Body of pancreas (tissue), 4 donors: ENCODE measurements at places on chromosomes 6 and 20. TPM values are rescaled to one million over a fixed set of nuclear protein-coding genes. Genes with fewer than 3 reads are reported as not detected.
A peak's percentile ranks its signal among the peaks of the same experiment; 100 is the strongest.

GRCh38 chr6:80154160-80154559, 47.7 kb downstream of the BCKDHB start:
- no peaks in the 10 kb centered on the region for H3K4me1 ChIP-seq
- DNase-seq: no peak
- H3K4me3 ChIP-seq: no peak overlapping the region
- H3K27ac ChIP-seq: no peak overlapping the region
- H3K27me3 ChIP-seq: no peaks in the 10 kb centered on the region
- H3K36me3 ChIP-seq: no peaks in the 10 kb centered on the region

GRCh38 chr20:5282561-5282960, 34.2 kb downstream of the PROKR2 start:
- no peak overlapping the region for H3K4me3 ChIP-seq
- H3K36me3 ChIP-seq: no peaks in the 10 kb centered on the region
- H3K27me3 ChIP-seq: no peaks in the 10 kb centered on the region
- no peak for DNase-seq
- no peak overlapping the region for H3K27ac ChIP-seq

DNA sequence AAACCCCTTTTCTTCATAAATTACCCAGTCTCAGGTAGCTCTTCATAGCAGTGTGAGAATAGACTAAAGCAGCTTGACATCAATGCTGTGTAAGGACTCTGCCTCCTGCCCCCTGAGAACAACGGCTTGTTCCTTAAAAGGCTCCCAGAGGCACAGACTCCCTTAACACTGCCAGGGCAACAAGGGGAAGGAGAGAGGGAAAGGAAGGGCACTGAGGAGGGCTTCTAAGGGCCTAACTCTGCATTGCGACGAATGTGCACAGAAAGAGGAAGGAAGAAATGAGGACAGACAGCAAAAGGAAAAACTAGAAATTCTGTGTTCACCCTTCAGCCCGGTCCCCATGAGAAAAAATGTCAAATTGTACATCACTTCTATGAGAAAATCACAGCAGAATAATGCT, 74.0 kb downstream of the AGPAT4 start:
- H3K36me3 ChIP-seq: no peaks in the 10 kb centered on the region
- no peaks in the 10 kb centered on the region for H3K4me1 ChIP-seq
- H3K27me3 ChIP-seq: no peaks in the 10 kb centered on the region
- no peak overlapping the region for H3K4me3 ChIP-seq
- no peak overlapping the region for H3K27ac ChIP-seq

DNA sequence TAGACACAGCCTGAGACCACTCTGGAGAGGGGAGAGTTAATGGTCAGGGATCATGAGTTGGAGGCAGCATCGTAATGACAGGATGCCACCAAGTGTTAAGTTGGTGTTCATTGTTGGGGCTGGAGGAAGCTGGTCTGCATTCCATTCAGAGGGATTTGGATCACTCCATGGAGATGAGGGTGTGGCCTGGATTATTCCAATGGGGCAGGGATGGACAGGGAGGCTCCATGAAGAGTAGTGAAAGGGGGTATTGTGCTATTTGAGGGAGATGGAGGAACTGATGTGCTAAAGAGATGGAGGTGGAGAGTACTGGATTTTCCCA, 1.1 kb downstream of the SAPCD1 start:
- H3K27ac ChIP-seq: no peak overlapping the region
- no peaks in the 10 kb centered on the region for H3K27me3 ChIP-seq
- peaks cover 4% of the 10 kb centered on the region for H3K4me1 ChIP-seq
- no peak overlapping the region for H3K4me3 ChIP-seq
- no peaks in the 10 kb centered on the region for H3K36me3 ChIP-seq

DNA sequence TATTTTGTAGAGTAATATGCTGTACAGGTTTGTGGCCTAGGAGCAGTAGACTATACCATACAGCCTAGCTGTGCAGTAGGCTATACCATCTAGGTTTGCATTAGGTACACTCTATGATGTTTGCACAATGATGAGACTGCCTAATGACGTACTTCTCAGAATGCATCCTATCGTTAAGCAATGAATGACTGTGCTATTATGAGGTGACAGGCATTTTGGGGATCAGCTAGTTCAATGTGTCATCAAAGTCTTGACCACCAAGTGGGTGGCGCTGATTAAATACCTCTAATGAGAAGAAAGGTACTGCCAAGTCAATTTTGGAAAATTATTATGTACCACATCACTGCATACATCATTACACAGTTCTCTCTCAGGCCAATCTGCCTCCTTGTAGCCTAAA, 190.2 kb downstream of the BACH2 start:
- H3K27ac ChIP-seq: no peak overlapping the region
- no peaks in the 10 kb centered on the region for H3K36me3 ChIP-seq
- no peaks in the 10 kb centered on the region for H3K27me3 ChIP-seq

DNA sequence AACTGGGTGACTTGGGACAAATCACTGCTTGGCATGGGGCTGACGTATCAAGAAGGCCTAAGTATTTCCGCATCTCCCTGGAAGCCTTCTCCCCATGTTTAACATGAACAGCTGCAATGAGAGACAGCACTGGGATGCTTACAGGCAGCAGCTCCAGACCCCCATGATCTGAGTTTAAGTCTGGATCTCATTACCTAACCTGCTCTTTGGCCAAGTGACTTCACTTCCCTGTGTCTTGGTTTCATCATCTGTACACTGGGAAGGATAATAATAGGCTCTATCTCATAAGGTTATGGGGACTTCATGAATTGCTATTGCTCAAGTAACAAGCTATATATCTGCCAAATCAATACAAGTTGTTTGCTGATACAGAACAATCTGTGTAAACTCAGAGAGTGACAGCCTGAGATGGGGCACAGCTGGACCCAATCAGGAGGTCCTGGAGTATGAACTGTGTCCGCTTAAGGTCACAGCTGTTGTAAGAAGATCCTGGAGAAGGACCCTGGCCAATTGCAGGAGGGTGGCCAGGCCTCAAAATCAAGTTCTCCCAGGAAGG, 56.0 kb downstream of the TGM2 start:
- peak; percentile 25 for DNase-seq
- H3K27me3 ChIP-seq: no peaks in the 10 kb centered on the region
- H3K4me3 ChIP-seq: no peak overlapping the region
- no peaks in the 10 kb centered on the region for H3K36me3 ChIP-seq
- H3K4me1 ChIP-seq: peaks cover 13% of the 10 kb centered on the region

DNA sequence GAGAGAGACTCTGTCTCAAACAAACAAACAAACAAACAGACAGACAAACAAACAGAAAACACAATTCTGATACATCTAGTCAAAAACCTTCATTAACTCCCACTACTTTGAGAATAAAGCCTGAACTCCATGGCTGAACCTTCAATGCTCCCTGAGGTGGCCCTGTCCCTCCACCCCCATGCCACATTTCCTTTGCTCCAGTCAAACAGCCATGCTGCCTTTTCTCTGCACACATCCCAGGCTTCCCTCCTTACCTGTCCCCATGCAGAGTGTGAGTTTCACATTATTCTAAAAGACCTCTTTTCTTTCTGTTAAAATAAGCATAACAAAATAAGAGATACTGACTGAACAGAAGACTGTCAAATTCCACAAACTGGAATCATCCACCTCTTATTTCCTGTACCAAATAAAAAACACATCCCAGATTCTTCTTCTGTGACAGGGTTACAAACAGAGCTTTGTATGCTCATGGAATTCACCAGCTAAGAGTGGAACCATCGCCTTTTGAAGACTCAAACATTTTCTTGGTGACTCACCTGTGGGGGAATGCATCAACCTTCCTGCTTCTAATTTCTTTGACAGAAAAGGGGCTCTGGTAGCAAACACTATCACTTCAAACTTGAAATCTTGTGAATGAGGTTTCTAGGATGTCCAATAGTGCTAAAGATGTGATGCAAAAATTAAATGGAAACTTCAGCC, 71.0 kb upstream of the SLC22A16 start:
- no peak overlapping the region for H3K27ac ChIP-seq
- H3K36me3 ChIP-seq: no peaks in the 10 kb centered on the region
- H3K4me3 ChIP-seq: no peak overlapping the region
- H3K4me1 ChIP-seq: peaks cover 4% of the 10 kb centered on the region
- no peaks in the 10 kb centered on the region for H3K27me3 ChIP-seq

DNA sequence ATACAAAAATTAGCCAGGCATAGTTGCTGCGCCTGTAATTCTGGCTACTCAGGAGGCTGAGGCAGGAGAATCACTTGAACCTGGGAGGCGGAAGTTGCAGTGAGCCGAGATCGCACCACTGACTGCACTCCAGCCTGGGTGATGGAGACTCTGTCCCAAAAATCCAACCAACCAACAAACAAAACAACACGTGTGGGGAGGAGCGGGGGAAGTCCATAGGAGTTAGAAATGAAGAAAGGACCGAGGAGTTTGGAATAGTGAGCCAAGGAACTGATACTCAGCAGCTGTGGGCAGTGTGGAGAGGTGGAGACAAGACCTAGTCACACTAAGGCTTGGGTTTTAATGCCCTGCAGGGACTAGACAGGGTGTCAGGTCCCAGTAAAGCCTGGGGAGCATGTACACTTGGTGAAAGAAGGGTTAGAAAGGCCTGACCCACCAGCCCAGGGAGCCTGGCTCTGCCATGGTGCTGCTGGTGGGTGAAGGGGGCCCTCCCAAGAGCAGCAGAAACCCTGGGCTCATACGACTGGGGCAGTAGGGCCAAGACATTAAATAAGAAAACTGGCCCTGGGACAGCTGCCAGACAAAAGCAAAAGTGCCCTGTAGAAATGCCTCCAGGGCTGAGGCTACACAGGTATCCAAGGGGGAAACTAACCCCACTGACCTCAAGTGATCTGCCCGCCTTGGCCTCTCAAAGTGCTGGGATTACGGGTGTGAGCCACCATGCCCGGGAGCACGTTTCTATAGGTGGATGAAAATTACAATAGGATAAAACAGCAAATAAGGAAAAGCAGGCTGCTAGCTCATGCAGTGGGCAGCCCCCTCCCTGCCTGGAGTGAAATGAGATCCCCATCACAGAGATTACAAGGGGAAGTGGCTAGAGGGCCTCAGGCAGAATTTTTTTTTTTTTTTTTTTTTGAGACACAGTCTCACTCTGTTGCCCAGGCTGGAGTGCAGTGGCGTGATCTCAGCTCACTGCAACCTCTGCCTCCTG, 58.0 kb downstream of the MYH7B start:
- peaks cover 12% of the 10 kb centered on the region for H3K4me1 ChIP-seq
- no peak overlapping the region for H3K27ac ChIP-seq
- no peaks in the 10 kb centered on the region for H3K27me3 ChIP-seq
- peak; percentile 1 for DNase-seq
- no peak overlapping the region for H3K4me3 ChIP-seq
- H3K36me3 ChIP-seq: peaks cover 15% of the 10 kb centered on the region

- H3K27ac ChIP-seq: no peak overlapping the region
- H3K36me3 ChIP-seq: no peaks in the 10 kb centered on the region
- no peaks in the 10 kb centered on the region for H3K27me3 ChIP-seq
- no peak for DNase-seq
- H3K4me1 ChIP-seq: no peaks in the 10 kb centered on the region
- H3K4me3 ChIP-seq: no peak overlapping the region
Measured at GRCh38 chr6:168493976-168494375, 53.0 kb downstream of the SMOC2 start.

DNA sequence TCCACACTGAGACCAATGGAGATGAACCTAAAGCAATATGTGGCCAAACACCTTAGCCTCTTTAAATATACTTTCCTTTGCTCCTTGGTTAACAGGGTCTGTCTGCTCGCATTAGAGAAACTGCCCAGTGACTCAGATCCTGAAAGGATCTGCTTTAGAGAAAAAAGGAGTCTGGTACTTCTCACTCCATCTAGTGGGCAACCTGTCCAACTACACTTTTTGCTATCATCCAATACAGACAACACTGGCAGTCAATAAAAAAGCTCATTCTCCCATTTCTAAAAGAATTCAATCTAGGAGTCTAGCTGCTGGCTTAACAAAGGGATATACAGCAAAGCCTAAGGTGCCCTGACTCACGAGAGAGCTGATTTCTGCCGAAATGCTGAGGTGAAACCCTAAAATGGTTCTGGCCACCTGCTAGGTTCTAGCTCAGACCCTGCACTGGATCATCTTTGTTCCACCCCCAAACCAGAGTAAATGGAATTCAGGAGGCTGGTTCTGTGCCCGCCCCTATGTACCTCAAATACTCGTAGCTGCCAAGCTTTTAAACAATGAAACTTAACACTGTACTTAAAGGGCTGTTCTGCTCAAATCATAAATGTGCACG, 11.5 kb downstream of the GNL1 start:
- no peaks in the 10 kb centered on the region for H3K36me3 ChIP-seq
- no peaks in the 10 kb centered on the region for H3K27me3 ChIP-seq
- DNase-seq: no peak
- no peaks in the 10 kb centered on the region for H3K4me1 ChIP-seq

GRCh38 chr20:38730989-38731737, 6.9 kb downstream of the SLC32A1 start:
- peaks cover 11% of the 10 kb centered on the region for H3K4me1 ChIP-seq
- H3K27ac ChIP-seq: no peak overlapping the region
- H3K27me3 ChIP-seq: no peaks in the 10 kb centered on the region

GRCh38 chr6:156114541-156114940, 658.9 kb upstream of the NOX3 start:
- no peak overlapping the region for H3K27ac ChIP-seq
- no peaks in the 10 kb centered on the region for H3K4me1 ChIP-seq
- H3K36me3 ChIP-seq: no peaks in the 10 kb centered on the region
- no peak for DNase-seq
- H3K27me3 ChIP-seq: no peaks in the 10 kb centered on the region

GRCh38 chr6:134287859-134288537, 29.9 kb downstream of the SGK1 start:
- H3K4me1 ChIP-seq: no peaks in the 10 kb centered on the region
- no peaks in the 10 kb centered on the region for H3K27me3 ChIP-seq
- H3K36me3 ChIP-seq: no peaks in the 10 kb centered on the region
- H3K27ac ChIP-seq: peak overlapping the region; percentile 29
- no peak for DNase-seq

DNA sequence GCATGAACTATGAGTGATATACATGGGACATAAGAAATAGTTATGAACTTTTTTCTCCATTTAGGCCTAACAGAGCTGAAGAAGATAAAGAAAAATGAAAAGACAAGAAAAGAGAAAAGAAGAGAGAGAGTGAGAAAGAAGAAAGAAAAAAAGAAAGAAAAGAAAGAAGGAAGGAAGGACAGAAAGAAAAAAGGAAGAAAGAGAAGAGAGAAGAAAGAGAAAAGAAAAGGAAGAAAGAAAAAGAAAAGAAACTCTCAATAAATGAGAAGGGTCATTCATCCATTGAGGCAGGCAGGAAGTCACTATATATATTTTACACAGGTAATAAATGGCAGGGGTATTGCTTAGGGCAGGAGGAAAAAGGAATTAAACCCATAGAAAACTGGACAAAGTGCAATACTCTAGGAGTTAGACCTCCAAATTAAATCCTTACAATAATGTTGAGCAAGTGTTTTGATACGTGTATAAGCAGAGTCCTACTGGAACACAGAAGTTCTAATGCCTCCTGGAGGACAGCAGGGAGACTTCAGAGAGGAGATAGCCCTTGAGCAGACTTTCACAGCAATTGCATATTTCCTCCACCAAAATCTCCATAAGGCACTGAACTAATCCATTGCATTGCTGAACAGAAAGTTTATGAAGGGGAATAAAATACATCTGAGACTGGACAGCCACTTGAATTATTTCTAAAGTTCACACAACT, 86.4 kb upstream of the TENT5A start:
- peaks cover 13% of the 10 kb centered on the region for H3K4me1 ChIP-seq
- H3K36me3 ChIP-seq: no peaks in the 10 kb centered on the region
- no peak overlapping the region for H3K27ac ChIP-seq
- H3K27me3 ChIP-seq: no peaks in the 10 kb centered on the region

Gene FNDC1
- not detected for total RNA-seq

Gene DSP
- 127 TPM for total RNA-seq

Gene GNRH2
- total RNA-seq: not detected

Gene B3GAT2
- total RNA-seq: not detected
